ENCODE measurements at places on chromosomes 3 and 15.

DNA sequence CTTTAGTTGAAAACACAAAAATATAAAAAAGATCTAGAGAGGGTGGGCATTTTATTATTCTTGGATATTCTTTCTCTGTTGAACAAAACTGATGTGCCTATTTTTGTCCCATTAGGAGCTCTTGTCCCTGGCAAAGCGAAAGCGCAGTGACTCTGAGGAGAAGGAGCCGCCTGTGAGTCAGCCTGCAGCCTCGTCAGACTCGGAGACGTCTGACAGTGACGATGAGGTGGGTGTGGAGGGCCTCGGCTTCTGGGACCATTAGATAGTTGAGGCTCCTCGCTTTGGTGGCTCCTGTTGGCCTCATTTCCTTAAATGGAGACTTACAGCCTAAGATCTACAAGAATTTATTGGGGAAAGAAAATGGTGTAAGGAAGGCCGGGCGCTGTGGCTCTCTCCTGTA lies 21.3 kb downstream of the RTF1 start:
- no peak for DNase-seq

DNA sequence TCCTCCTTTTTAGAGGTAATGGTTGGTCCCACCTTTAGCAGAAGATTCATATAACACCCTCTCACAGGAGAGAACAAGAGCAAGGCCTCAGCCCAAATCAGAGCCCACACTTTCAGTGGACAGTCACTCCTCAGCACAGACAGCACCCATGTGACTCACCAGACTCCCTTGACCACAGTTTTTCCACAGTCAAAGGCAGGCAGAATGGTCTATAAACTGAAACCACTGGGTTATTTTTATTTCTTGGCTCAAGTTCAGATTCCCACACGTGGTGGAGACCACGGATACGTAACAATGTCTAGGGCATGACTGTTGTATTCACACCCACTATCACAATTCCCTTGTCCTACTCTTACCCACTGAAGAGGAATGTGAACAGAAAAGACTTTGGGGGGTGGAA lies 237.8 kb upstream of the UBE2E1 start:
- DNase-seq = peak; percentile 58

- no peak for DNase-seq
Observed at GRCh38 chr15:68492855-68493254, 60.9 kb upstream of the ITGA11 start.

DNA sequence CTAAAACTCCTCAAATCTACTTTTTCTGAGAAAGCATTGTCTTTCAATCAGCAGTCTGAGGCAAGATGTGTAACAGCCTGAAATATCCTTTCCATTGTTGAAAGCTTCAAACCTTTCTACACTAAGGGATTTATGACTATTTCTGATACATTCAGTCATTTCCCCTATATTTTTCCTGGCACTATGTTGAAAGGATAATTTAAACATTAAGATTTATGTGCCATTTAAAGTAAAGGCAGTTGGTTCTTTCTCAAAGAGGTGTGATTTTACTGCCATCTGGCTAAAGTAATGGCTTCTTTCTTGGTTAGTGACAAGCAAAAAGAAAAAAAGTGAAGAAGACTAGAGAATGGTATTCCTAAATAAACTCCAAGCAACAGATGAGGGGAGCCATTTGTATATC lies 249.6 kb upstream of the COL8A1 start:
- DNase-seq = peak; percentile 75

GRCh38 chr3:149723781-149724180 lies 28.5 kb downstream of the COMMD2 start:
- DNase-seq = no peak

Measured in fibroblast of skin of left biceps (primary cell).